ENCODE measurements at places on chromosomes 2 and 18. TPM values are rescaled to one million over a fixed set of nuclear protein-coding genes. Genes with fewer than 3 reads are reported as not detected.

Gene EIF5B
- total RNA-seq = 57.7 TPM

Gene LRATD1
- total RNA-seq = 0.30 TPM

Gene GALNT5
- total RNA-seq = 71.3 TPM

Gene CD28
- under 0.01 TPM for total RNA-seq

Gene C2orf72
- total RNA-seq = 1.1 TPM

Gene SFT2D3
- 5.3 TPM for total RNA-seq

Gene SMIM21
- total RNA-seq = not detected

Gene SIX2
- not detected for total RNA-seq

Gene IL1F10
- total RNA-seq = not detected

Gene AFF3
- 3.8 TPM for total RNA-seq

Gene EN1
- 0.30 TPM for total RNA-seq

Gene DCDC2C
- not detected for total RNA-seq
